Urothelium cell line (cell line): ENCODE measurements at places on chromosomes 3 and 15.

DNA sequence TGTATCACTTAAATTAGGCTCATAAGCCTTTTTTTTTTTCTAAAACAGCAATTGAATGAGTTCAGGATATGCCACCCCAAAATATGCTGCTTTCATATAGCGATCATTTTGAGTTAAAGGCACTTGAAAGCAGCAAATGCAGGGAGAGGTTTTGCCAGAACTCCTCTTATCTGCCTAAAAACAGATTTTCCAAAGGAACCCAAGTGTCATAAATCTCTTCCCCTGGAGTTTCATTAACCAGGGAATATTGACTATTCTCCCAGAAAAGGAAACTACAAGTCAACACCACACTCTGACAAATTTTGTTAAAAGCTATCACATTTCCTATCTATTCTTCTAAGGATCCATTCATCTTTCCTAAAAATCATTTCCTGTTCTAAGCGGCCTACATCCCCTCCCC lies 11.3 kb downstream of the DNAAF4 start:
- no peak for DNase-seq

DNA sequence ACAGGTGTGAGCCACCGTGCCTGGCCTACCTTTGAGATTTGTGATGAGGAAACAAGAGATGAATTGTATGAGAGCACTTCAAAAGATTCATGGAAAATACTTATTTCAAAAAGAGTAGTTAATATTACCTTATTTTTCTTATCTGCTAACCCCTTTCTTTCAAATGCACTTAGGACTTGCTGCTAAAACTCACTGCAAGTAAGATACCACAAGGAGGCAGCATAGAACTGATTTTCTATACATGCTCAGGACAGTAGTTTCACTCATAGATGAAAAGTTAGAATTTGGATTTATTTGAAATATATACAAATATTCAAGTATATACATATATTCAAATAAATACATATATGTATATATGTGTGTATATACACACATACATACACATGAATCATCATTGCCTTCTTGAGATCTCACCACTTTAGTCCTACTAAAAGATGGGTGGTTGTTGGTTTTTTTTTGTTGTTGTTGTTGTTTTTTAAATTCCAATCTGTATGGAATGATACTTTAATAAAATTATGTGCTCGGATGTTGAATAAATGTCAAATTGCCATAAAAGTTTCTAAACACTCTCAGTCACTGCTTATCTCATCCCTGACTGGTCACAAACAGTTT lies 2.4 kb downstream of the CCNDBP1 start:
- peak; percentile 36 for DNase-seq

GRCh38 chr15:53114960-53115359 lies 324.8 kb upstream of the ONECUT1 start:
- no peak for DNase-seq

- no peak for DNase-seq
Measured at GRCh38 chr3:186510374-186511079, 33.7 kb downstream of the CRYGS start.

DNA sequence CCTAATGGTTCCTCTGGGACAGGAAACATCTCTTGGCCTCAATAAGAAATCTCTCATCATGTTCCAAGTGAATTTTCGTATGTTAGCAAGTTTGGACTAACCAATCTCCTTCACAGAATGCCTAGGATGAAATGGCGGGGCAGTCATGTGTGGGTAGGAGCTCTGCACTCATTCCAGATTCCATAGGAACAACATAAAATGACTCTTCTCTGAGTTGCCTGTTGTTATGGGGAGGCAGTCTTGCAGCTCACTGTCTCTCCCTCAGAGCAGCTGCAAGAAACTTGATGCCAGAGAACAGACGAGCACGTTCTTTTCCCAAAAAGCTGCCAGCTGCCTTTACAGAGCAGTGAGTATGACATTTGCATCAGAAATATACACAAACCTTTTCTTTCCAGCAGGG lies 34.1 kb downstream of the SPATA12 start:
- DNase-seq = no peak

DNA sequence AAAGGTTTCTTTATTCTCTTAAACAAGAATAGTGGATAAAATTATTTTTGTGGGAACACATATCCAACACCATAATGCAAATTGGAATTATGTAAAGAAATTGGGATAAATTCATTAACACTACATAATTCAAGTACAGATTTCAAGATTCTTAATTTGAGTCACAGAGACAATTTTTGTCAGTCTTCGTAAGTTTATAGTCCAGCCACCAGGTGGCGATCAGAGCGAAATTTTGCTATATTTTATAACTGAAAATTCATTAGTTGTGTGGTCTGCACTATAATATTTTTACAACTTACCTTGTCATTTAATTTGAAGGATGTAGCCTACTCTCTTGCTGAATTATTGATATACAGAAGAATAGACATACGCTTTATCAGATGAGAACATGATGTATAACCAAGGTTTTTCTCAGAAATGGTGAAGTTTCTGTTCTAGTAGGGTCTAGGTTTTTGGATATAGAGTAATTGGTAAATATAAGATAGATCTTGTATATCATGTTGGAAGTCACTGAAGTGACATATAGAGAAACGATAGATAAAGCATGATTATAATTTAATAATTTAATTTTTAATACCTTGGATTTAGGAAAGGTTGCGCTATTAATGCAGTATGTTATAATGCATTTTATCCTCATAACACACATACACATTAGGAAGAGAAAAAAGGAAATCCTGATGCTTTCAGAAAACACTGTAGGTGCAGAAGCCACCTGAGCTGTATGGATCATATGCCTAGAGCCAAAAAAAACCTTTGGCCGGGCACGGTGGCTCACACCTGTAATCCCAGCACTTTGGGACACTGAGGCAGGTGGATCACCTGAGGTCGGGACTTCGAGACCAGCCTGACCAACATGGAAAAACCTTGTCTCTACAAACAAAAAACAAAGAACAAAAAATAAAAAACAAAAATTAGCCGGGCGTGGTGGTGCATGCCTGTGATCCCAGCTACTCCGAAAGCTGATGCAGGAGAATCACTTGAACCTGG lies 31.7 kb downstream of the PLSCR4 start:
- DNase-seq = peak; percentile 6

DNA sequence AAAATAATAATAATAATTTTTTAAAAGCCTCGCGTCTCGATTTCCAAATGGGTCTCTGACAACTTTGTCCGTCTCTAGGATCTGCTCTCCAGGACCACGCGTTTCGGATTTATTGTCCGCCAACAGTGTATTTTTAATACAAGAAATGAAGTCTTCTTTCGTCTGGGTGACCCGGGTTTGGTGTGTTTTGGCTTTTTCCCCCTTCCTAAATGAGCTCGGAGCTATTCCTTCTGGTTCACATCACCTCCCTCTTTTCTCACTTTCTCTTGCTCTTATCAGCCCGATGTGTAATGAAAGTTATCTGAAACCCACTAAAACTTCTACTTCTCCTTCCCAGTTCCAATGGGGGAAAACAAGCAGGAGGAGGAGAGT lies 516.7 kb downstream of the MECOM start:
- DNase-seq = peak; percentile 6

GRCh38 chr15:68149059-68149458 lies 56.1 kb downstream of the CALML4 start:
- peak; percentile 28 for DNase-seq

GRCh38 chr3:100083209-100083608 lies 31.1 kb downstream of the FILIP1L start:
- no peak for DNase-seq

- DNase-seq = no peak
Measured at GRCh38 chr3:194251461-194251860, 99.7 kb downstream of the CPN2 start.

GRCh38 chr3:59374091-59374817 lies 324.4 kb upstream of the CFAP20DC start:
- no peak for DNase-seq

- no peak for DNase-seq
Measured at GRCh38 chr3:186248850-186249249, 113.2 kb downstream of the DGKG start.

DNA sequence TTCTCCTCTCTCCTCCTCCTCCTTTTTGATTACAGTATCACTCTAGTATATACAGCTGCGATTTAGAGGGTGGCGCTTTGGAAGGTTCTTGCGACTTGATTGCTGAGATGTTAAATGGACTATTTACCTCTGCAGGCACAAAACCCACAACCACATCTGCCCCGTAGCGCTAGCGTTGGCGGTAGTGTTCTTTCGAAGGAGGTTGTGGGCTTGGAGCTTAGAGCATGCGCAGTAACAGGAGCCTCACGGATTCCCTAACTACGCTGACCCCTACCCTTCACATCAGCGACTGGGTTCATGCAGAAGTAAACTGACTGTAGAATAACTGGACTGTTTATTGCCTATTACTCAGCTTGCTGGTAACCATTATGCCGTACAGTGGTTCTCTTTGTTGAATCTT lies 58.0 kb downstream of the CGGBP1 start:
- no peak for DNase-seq

GRCh38 chr3:12896063-12896985 lies 55.0 kb upstream of the RPL32 start:
- no peak for DNase-seq

DNA sequence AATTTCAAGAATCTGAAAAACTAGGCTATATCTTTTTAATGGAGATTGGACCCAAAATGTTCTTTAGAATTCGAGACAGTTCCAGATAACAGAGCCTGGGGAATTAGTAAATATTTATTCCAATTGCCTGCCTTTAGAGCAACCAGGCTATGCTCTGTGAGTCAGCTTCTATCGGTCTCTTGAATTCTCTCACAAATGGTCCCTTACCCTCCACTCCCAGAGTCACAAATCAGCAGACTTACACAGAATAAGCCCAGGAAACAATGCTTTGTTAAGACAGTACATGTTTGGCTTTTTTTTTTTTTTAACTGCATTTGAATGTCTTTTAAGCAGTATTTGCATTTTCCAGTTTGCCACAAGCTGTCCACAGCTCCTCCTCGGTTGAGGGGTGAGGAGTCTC lies 460.7 kb upstream of the CBLB start:
- no peak for DNase-seq

- DNase-seq = no peak
Measured at GRCh38 chr15:62571072-62571471, 406.0 kb upstream of the C2CD4B start.

- DNase-seq = no peak
Measured at GRCh38 chr3:76083992-76084391, 298.6 kb upstream of the ZNF717 start.

- DNase-seq = no peak
Measured at GRCh38 chr3:194368918-194369317, 625 bp downstream of the LRRC15 start.

DNA sequence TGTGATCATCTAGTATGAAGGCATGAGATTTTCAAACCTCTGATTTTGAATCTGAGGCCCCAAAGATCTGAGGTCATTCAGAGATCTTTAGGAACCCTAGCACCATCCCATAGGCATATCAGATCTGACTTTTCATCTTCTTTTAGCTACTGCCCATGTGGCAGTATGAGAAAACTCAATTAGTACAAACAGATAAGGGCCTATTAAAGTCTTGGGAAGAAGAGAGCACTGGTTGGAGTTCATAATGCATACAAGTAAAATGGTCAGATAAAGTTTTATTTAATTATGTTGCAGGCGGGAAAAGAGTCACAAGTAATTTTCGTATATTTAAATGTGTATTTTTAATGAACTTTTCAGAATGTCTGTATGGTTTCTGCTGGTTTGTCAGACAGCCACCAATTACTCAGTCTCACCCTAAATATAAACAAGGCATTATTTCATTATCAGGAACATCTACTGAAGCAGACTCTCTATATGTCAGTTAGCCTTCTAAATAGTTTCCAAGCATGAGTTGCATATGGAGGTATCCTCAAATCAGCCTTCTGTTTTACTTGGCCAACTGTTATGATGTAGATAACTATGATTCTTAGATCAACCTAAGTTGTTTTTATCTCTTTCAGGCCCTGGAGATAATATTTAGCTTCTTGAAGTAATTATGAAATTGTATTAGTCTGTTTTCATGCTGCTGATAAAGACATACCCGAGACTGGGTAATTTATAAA lies 340.3 kb upstream of the TBC1D5 start:
- no peak for DNase-seq

- DNase-seq = peak; percentile 36
Measured at GRCh38 chr15:71806452-71806931, 3.9 kb upstream of the NR2E3 start.

- DNase-seq = no peak
Measured at GRCh38 chr3:94520364-94520763, 457.5 kb downstream of the NSUN3 start.

GRCh38 chr3:194687638-194688199 lies 2.0 kb downstream of the FAM43A start:
- no peak for DNase-seq

DNA sequence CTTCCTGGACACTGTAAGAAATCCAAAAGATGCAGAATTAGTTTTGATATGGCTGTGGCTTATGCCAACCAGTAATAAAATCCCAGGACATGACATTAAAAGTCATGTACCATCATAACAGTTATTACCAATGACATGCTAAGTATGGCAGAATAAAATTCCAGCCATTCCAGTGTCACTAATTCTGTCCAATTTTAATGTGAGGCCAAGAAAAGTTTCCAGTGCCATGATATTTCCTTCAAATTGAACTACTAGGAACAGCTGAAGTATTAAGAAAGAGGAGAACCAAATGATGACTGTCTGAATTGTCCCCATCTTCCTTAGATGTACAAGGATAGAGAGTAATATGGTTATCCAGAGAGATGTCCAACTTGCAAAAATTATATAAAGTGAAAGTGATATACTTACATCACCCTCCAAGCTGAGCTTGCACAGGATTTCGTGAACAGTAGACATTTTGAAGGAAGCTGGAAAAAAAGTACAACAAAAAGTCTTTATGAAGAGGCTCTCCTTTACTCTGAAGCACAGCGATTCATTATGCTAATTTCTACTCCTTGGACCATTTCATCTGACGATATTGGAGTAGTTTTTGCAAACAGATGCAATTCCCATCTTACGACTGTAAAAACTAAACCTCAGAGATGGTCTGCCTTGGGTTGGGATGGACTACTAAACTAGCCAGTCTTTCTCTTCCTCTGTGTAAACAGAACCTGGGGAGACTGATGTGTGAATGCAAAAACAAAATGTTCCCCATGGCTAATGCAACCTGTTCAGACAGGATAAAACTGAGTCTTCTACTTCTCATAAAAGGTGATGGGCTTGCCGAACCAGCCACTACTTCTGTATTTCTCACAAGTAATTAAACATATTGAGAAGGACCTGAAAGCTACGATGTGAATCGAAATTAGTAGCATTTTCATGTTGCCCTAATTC lies 11.9 kb downstream of the ANXA2 start:
- DNase-seq = no peak

DNA sequence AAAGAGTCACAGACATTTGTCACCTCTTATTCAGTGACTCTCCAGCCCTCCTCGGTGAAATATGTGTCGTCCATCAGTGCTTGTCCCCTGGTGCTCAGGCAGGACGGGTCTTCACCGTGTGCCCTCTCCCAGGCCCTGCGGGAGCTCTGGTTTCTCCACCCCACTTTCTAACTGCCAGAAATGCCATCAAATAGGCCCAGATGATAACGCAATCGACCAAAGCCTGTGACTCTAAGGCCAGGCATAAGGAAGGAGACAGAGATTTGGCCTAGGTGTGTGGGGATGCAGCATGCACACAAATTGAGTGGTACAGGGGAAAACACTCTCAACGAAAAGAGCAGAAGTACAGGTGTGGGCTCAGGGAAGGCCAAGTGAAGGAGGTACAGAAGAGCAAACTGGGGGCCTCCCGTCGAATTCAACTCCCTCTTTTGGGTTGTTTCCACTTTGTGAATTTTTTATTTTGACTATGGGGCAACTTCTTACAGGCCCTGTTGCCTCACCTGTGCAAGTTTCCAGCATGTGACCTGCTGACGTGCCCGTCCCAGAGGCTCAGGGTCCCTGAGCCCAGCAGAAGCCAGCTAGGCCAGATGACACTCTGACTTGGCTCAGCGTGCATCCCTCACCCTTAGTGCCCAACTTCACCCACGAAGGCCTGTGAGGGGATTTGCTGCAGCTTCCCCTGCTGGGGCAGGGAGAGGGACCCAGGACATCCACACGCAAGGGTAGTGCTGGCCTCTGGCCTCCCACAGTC lies 4.7 kb downstream of the NUP210 start:
- DNase-seq = no peak
